Effector memory CD8-positive, alpha-beta T cell (primary cell): ENCODE measurements at places on chromosomes 2 and 18.

DNA sequence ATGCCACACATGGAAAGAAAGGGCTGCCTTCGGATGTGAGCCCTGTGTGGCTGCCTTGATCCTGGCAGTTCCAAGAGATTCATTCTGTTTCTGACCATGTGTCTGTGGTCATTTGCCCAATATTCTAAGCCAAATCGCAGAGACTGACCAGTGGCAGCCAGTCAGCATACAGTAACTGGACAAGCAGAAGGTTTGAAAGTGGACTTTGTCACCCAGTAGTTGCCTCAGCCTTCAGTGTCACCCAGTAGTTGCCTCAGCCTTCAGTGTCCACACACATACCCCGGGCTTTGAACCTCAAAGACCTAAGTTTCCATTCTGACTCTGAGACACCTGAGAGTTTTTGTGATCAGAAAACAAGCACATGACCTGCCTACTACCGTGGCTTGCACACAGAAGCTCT is 5.0 kb downstream of the RFX8 start:
- DNase-seq = no peak

- DNase-seq = no peak
Observed at GRCh38 chr2:118216224-118216623, 128.0 kb downstream of the INSIG2 start.

DNA sequence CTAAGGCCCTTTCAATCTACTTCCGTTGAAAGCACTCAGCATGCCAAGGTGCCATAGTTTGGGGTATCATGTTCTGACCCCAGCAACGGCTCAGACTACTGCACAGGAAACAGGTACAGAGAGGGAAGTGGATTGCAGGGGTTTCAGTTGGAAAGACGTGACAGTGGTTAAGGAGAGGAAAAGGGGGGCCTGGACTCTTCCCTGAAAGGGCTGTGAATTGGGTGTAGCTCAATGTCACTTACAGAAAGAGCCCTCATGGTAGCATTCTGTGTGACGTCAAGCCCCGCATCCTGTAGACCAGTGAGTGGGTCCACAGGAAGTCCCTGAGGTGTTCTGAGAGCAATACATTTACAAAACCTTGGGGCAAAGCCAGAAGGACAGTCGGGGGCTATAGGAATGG is 121.5 kb upstream of the GYPC start:
- DNase-seq = no peak

DNA sequence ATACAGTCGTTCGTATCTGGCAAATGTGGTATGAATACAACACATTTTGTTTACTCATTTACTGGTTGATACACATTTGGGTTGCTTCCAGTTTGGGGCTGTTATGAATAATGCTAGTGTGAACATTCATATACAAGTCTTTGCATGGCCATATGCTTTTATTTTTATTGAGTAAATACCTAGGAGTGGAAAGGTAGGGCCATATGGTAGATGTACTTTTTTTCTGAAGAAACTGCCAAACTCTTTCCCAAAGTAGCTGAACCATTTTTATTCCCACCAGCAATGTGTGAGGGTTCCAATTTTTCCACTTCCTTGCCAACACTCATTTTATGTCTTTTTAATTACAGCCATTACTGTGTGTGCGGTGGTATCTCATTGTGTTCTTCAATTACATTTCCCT is 496.2 kb upstream of the NRXN1 start:
- DNase-seq = no peak
